ENCODE measurements at places on chromosomes 16 and 17. TPM values are rescaled to one million over a fixed set of nuclear protein-coding genes. Genes with fewer than 3 reads are reported as not detected.

- DNase-seq: no peak
Measured at GRCh38 chr16:73285436-73286201, 237.7 kb upstream of the ZFHX3 start.

DNA sequence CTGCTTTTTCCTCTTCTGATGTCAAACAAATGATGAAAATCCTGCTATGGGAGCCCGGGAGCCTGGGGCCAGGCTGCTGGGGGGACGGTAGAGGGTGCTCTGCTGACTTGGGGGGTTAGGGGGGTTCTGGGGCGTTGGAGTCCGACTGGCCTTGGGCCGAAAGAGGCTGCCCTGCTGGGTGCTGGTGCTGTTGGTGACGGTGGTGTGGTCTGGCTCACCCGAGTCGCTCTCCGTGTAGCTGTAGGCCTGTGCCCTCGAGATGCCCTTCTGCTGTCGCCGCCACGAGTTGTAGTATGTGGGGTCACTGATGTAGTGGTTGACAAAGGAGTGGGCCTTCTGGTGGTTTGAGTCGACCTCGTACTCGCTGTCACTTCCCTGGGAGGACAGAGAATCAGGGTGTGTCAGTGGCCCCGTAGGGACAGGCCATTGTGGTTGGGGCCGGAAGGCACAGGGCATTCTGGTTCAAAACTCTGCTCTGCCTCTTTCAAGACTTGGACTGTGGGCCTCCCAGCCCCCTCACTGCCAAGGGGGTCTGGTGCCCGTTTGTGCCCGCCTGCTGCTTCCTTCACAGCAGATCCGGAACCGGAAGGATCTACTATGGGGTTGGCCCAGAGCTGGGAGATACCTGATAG, 26.9 kb upstream of the CDC42EP4 start:
- DNase-seq: no peak

DNA sequence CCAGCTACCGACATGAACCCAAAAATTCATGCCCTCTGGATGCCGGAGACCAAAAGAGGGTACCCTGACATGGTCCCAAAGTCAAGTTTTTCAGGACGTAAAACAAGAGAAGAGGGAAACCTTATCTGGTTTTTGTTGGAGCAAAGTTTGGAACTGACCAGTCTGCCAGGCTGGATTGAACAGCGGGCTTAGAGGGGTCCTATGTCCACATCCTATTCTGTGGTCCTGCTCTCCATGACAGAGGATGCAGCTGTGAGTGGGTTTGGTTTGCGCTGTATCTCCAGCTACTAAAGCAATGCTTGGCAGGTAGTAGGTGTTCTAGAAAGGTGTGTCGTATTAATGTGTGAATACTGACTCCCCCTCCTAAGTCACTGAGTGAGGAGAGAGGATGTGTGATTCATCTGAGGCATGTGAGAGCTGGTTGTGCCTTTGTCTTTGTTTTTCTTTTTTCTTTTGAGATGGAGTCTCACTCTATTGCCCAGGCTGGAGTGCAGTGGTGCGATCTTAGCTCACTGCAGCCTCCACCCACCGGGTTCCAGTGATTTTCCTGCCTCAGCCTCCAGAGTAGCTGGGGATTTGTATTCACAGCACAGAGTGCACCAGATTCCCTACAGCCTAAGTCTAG, 31.0 kb downstream of the PMM2 start:
- DNase-seq: no peak

SULT1A4 gene
- polyA plus RNA-seq: 151 TPM

- DNase-seq: no peak
Measured at GRCh38 chr16:79247386-79247785, 353.2 kb downstream of the MAF start.

- DNase-seq: no peak
Measured at GRCh38 chr16:17829811-17830210, 359.1 kb upstream of the XYLT1 start.

DNA sequence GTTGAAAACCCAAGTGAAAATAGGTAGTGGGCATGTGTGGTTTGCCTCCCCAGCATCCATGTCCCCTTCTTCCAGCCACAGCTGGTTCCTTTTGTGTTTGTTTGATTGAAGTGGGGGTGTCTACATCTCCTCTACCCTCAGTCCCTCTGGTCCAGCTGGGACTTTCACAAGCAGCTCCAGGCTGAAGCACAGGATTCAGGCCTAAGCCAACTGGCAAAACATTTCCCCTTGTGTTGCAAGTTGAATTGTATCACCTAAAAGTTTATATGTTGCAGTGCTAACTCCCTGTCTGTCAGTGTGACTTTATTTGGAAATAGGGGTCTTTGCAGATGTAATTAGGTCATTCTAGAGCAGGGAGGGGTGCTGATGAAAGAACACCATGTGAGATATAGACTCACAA, 205.9 kb upstream of the ASIC2 start:
- DNase-seq: no peak

DNA sequence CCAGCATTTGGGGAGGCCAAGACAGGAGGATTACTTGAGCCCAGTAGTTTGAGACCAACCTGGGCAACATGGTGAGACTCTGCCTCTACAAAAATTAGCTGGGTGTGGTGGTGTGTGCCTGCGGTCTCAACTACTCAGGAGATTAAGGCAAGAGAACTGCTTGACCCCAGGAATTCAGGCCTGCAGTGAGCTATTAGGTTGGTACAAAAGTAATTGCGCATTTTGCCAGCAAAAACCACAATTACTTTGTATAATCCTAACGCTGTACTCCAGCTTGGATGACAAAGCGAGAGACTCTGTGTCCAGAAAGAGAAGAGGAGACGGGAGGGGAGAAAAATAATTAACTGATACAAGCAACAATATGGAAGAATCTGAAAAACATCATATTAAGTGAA, 32.7 kb downstream of the YWHAE start:
- no peak for DNase-seq

CCL8 gene
- polyA plus RNA-seq: 10.5 TPM

OR1F1 gene
- not detected for polyA plus RNA-seq

XAF1 gene
- polyA plus RNA-seq: 7.8 TPM

GRCh38 chr17:46795379-46795952, 23.0 kb downstream of the WNT3 start:
- DNase-seq: no peak

DNA sequence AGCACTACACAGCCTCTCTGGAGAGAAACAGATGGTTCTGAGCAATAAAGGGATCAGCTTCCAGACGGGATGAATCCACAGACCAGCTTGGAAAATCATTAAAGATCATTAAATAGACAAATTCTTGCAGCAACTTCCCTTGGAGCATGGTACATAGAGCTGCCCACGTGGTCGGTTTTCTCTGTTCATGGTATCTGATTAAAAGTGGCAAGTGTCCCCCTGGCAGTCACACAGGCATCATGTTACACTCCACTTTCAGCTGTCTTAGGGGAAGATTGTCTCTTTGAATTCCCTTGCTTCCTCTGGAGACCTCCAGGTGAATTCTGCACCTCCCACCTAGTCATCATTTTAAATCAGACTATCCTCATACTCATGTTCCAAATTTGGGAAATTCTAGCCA, 92.2 kb upstream of the CACNG3 start:
- DNase-seq: no peak

ZNF213 gene
- 10.8 TPM for polyA plus RNA-seq

DNA sequence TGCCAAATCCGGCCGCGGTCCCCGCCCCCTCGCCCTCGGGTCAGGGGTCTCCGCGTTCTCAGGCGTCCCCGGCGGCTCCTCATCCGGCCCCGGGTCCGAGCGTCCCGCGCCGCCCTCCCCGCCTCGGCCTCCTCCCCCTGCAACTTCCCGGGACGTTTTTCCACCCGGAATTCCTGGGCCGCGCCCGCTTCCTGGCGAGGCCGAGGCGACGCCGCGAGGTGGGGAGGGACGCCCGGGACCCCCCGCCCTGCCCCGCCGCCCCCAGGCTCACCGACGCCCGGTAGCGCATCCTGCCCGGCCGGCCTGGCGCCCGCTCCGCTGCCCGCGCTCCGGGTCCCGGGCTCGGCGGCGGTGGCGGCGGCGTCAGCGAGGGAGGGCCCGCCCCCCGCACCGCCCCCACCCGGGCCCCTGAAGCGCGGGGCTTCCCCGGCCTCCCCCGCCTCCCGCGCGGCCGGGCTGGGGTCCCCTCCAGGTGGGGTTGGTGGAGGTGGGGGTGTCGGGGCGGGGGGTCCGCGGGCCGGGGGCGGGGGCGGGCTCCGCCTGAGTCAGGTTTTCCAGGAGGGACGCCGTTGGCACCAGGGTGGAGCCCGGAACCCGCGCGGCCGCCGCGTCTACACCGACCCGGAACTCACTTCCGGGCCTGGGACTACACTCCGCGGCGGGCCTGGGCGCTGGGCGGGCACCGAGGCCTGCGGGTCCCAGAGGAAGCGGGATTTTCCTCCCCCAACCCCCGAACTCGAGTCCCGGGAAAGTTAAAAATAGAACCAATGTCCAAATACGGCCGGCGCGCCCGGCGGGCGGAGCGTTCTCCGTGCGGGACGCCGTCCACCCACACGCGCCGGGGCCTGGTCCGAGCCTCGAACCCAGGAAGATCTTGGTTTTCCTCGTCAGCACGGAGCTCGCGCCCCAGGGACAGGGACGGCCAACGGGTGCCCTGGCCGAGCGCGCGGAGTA, 6.8 kb downstream of the MYO1C start:
- DNase-seq: peak; percentile 46

- DNase-seq: peak; percentile 81
Measured at GRCh38 chr17:79294459-79295071, 219.9 kb downstream of the ENGASE start.

MYO1D gene
- 71.6 TPM for polyA plus RNA-seq

All from small intestine (tissue), 16 donors.